Cortex of kidney (tissue), 1 donor: ENCODE measurements at places on chromosomes 2 and 18.

DNA sequence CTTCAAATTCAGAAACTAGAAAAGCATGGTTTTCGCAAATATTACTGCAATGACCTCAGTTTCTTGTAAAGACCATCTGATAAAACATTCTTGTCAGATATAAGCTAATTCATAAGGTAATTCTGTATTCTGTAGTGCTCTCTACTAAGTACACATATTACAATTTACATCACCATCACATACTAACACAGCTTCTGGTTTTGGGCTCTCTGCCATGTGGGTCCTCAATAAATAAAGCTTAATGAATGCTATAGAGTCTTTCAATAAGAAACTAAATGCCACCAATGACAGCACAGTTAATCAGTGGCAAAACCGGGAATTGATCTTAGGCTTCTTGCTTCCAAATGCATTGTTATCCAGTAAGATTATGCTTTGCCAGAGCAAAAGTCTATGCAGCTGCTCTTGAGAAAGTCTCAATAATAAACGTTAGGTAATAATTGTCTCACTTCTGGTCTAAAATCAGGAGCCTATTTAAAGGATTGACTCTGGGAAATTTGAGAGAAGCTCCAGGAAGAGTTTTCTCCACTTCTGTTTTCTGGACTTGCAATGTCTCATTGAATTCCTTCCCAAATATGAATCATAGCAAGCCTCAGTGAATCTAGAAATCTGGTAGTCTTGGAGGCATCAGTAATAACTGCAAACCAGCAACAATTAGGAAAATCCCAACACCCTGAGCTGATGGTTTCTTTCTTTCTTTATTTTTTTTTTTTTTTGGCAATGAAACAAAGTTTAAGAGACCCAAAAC lies 67.9 kb upstream of the RAPGEF4 start:
- DNase-seq = no peak

DNA sequence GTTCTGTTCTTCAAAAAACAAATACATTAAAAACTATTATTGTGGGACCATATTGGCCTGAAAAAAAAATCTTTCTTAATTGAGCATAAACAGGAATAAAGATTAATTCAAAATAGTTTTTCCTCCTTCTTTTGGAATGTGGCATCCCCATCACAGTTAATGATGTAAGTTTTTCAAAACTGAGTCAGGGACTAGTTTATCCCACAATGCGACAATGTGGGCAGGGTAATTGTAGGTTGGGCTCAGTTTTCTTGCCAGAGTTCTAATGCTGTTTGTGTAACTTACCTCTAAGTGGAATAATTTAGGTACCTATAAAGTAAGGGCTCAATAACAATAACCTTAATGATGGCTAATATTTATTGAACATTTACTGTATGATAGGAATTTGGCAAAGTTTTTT lies 82.0 kb downstream of the PMS1 start:
- no peak for DNase-seq

DNA sequence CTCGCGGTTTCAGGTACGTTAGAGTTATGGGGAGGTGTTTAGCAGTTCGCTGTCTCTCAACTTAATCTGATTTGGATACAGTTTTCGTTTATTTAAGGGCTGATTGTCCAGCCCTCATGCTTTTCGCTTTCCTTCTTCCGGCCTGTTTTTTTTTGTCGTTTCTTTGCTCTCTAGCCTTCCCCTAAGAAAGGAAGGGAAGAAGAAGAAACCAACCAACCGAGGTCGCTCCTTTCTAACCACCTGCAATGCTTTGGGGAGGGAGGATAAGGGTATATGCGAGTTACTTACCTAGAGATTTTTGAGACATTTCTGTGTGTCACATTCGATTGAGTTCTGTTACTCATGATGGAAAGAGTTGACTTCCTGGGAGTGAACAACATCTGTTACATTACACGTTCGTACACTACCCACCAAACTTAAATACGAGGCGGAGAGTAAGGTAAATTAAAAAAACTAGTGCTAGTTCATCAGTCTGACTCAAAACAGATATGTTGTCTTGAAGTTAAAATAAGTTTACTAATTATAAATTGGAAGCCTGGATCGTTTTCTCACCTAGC lies 918 bp downstream of the EIF5B start:
- no peak for DNase-seq

- DNase-seq = no peak
These were observed 32.8 kb downstream of the TTC32 start for GRCh38 chr2:19868701-19869580.

GRCh38 chr2:184119989-184120800 lies 478.1 kb upstream of the ZNF804A start:
- DNase-seq = no peak

- DNase-seq = no peak
These were observed 145.9 kb downstream of the CALCRL start for GRCh38 chr2:187302116-187302515.

GRCh38 chr2:32792416-32792815 lies 154.3 kb upstream of the LTBP1 start:
- DNase-seq = no peak

DNA sequence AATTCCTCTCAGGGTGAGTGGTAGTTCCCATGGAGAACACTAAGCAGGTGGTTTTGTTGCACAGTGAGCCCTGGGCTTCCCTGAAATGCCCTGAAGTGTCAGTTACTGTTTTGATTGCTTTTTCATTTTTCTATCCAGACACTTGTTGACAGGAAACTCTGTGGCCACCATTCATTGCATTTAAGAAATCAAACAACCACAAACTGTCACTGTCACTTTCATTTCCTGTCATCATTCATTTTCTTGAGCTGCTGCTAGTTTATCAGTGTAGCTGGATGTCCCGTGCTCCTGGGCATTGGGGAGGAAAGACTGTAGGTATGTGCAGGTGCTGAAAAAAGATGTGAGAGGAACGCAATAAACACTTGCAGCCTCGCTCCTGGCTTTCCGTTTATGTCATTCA lies 891.6 kb upstream of the ZEB2 start:
- no peak for DNase-seq

DNA sequence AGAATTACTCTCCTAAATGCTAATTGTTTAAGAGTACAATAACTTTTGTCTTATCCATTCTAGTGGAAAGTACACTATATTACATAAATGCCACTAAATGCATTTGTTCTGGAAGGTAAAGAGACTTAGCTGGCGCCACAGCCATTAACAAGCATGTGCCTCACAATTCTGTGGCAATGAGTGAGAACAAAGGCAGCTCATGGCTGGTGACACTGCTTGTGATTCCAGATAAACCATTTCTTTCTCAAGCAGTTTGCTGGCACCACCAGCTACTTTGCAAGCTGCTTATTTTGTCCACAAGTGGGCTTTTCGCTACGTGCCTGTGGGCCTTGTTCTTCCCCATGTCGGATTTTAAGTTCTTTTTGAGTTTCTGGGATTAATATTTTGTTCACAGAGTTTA lies 147.6 kb upstream of the SMAD7 start:
- no peak for DNase-seq

GRCh38 chr2:9392898-9393765 lies 30.2 kb downstream of the ITGB1BP1 start:
- DNase-seq = no peak

GRCh38 chr2:97736608-97737330 lies 23.4 kb downstream of the ZAP70 start:
- DNase-seq = no peak

GRCh38 chr2:95266781-95267430 lies 7.3 kb upstream of the PROM2 start:
- no peak for DNase-seq

DNA sequence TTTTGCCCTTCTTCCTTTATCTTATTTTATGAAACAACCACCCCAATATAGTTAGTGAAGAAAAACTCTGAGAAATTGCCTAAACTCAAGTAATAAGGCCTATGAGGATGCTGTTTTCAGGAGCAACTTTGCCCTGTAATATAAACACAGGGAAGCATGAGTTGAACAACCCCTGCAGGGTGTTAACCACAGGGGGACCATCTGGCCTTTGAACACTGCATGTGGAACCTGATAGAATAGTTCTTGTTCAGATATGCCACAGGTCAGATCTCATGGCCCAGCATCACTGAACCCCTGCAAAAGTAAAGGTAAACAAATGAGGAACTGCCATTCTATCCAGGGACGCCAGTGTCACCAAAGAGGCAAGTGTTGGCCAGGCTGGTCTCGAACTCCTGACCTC lies 82.6 kb downstream of the MAPK4 start:
- no peak for DNase-seq

DNA sequence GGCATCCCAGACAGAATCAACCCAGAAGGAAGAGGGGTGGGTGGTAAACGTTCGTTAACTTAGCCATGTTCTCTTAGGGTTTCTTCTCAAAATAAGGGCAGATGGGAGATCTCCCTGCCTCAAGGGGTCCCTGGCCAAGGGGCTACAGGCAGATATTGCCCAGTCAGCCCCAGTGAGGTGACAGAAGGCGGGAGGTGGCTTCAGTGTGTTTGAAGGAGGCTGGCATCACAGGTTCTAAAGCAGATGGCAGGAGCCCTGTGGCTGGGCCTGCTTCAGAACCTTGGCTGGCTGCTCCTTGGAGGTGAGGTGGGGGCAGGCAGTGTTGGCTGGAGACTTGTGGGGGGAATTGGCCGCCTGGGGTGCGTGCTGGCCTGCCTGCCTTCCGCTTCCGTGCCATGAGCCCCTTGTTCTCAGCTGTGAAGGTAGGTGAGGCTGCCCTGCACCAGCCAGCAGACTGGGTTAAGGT lies 23.5 kb downstream of the HPCAL1 start:
- DNase-seq = no peak

DNA sequence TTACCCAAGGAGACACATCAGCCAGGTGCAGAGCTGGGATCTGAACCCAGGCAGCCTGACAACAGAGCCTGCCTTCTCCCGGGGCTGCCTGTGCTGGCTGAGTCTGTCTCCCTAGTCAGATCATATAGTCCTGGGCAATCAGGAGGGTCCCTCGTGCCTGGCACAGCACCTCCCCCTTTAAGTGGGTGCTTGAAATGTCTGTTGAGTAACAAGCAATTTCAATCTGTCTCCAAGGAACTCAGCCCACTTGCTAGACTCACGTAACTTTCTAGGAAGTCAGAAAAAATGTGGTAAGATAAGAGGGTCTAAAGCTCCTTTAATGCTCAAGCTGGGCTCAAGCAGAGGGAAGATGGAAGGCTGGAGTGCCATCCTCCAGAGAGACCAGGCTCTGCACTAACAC lies 51.9 kb downstream of the REEP1 start:
- no peak for DNase-seq

GRCh38 chr2:226334981-226335720 lies 464.5 kb downstream of the IRS1 start:
- DNase-seq = no peak

- DNase-seq = no peak
These were observed 59.8 kb upstream of the PELI1 start for GRCh38 chr2:64203858-64204632.

DNA sequence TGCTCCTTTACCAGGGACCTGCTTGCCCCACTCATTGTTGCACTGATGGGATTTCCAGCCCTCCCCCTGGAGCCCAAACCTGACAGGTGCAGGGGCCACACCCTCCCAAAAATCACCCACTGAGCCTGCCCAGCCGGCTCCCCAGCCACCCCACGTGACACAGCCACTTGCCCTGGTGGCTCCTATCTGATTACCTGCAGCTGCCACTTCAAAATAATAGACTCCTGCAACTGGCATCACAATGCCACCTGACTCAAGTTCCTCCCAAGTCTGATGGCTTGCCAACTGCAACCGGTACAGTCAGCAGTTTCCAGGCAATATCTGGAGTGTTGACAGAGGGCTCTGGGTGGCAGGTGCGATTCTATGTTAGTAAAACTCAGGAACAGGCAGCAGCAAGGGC lies 66.2 kb downstream of the CRACDL start:
- DNase-seq = no peak

DNA sequence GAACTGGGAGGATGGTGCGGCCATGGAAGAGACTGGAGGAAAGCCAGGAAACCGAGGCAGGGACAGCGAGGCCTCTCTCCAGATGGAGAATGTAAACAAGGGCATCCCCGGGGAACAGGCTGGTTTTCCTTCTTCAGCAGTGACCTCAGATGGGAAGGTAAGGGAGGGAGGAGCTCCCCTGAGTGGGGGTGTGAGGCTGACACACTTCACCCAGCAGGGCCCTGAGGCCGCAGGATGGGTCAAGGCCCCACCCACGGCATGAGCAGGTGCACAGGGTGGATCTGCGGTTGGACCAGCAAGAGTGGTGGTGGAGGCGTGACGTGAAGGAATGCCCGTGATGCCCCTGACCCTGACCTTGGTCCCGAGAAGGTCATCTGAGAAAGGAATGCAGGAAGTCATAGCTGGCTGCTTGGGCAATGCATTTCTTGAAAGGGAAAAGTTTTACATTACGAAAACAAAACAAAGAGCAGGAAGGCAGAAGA lies 48.1 kb downstream of the ADCY3 start:
- DNase-seq = no peak

DNA sequence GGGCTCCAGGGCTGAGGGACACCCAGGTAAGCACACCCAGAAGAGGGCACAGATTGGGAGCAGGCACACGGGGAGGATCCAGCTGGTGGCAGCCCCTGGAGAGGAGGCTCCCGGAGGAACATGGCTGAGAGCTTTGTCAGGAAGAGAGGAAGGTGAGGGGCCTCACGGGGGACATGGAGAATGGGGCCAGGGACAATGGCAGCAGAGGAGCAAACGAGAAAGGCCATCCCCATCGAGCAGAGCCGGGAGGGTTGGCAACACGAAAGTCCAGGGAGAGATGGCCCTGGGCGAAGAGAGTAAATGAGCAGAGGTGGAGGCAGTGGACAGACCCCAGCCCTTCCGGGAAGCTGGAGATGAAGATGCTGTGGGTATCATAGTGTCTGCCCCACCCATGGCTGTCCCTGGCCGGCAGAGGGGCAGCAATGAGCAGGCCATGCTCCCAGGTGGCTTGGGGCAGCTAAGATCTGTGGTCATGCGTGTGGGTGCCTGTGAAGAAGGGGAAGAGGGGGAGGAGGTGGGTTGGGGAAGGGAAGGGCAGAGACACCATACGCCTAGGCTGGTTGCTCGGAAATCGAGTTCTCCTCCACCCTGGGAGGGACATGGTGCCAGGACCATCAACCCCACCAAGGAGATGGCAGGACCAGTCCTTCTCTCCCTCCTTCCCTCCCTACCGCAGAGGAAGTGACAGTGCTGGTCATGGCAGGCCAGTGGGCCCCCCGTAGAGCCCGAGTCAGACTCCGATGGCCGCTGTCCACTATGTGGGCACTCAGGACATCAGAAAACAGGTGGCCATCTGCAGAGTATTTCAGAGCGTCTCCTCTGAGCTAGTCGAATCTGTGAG lies 191.7 kb downstream of the NDUFA10 start:
- DNase-seq = no peak

- DNase-seq = no peak
These were observed 311.3 kb upstream of the KLHL29 start for GRCh38 chr2:23073671-23074070.

- no peak for DNase-seq
These were observed 191.0 kb downstream of the HRH4 start for GRCh38 chr18:24651434-24651833.

- DNase-seq = no peak
These were observed 1.4 kb downstream of the NRP2 start for GRCh38 chr2:205683502-205684367.

GRCh38 chr2:84851876-84852275 lies 29.0 kb downstream of the TRABD2A start:
- no peak for DNase-seq

- DNase-seq = no peak
These were observed 189.0 kb downstream of the PTH2R start for GRCh38 chr2:208595386-208596275.
